ENCODE measurements at places on chromosomes 16 and 17. TPM values are rescaled to one million over a fixed set of nuclear protein-coding genes. Genes with fewer than 3 reads are reported as not detected.

SOST gene
- total RNA-seq, result not detected

- peak overlapping the region; percentile 53 for H3K4me3 ChIP-seq
- peaks cover 5% of the 10 kb centered on the region for H3K27me3 ChIP-seq
- H3K4me1 ChIP-seq, result peaks cover 17% of the 10 kb centered on the region
These were observed 19.9 kb upstream of the PLLP start for GRCh38 chr16:57304169-57305061.

CORO1A gene
- total RNA-seq, result 718 TPM

- no peak overlapping the region for H3K4me3 ChIP-seq
- peaks cover 55% of the 10 kb centered on the region for H3K4me1 ChIP-seq
- no peak overlapping the region for H3K27ac ChIP-seq
- DNase-seq, result no peak
- peaks cover 3% of the 10 kb centered on the region for H3K36me3 ChIP-seq
These were observed 8.0 kb downstream of the TNRC6A start for GRCh38 chr16:24737391-24737871.

MFAP4 gene
- total RNA-seq, result not detected

DNA sequence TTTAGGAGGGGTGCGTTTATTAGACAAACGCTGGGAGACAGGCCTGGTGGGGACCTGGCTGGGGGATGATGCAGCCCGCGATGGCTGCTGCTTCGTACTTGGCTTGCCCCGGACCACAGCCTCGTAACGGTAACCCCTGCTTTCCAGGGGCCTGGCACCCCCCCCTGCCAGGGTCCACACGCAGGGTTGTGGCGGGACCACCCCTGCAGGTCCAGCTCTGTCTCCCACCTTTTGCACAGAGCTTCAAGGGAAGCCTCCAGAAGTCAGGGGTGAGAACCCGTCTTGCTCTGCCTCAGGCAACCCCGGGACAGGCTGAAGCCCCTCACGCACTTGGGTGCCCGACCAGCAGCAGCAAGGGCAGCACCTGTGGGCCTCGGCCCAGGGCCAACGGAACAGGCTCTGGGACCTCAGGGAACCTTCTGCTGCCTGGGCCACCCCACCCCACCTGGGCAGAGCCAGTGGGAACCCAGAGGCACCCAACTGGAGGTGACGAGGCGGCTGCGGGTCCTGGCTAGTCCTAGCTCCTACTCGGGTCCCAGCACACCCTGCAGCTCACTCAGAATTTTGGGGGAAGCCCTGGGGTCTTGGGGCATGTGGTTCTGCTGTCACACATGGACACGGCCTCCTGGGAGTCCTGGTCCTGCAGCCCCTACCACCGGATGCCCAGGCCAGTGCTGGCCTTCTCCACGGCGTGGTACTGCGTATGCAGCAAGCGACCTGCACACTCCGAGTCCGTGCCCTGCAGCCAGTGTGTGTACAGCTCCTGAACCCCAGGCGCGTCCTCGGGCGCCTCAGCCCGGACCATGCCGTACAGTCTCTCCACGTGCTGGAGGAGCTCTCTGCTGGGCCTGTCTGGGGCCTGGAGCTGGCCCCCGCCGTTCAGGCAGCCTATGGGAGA is 3.1 kb downstream of the HAGHL start:
- DNase-seq, result no peak
- H3K27me3 ChIP-seq, result no peaks in the 10 kb centered on the region
- no peaks in the 10 kb centered on the region for H3K4me1 ChIP-seq
- H3K36me3 ChIP-seq, result no peaks in the 10 kb centered on the region
- H3K27ac ChIP-seq, result no peak overlapping the region

ZNF624 gene
- total RNA-seq, result 4.0 TPM

GRCh38 chr17:13001991-13002615 is 15.7 kb downstream of the ELAC2 start:
- H3K4me3 ChIP-seq, result no peak overlapping the region
- H3K27me3 ChIP-seq, result no peaks in the 10 kb centered on the region
- DNase-seq, result no peak
- no peak overlapping the region for H3K27ac ChIP-seq

IRX5 gene
- total RNA-seq, result 0.15 TPM

- no peak for DNase-seq
- H3K36me3 ChIP-seq, result no peaks in the 10 kb centered on the region
- no peaks in the 10 kb centered on the region for H3K27me3 ChIP-seq
- H3K4me1 ChIP-seq, result no peaks in the 10 kb centered on the region
- H3K27ac ChIP-seq, result no peak overlapping the region
- no peak overlapping the region for H3K4me3 ChIP-seq
These were observed 78.7 kb downstream of the LITAF start for GRCh38 chr16:11507991-11508390.

- no peaks in the 10 kb centered on the region for H3K36me3 ChIP-seq
- H3K27ac ChIP-seq, result no peak overlapping the region
- H3K4me1 ChIP-seq, result no peaks in the 10 kb centered on the region
- no peak overlapping the region for H3K4me3 ChIP-seq
- H3K27me3 ChIP-seq, result peaks cover 32% of the 10 kb centered on the region
These were observed 66.6 kb upstream of the TOM1L1 start for GRCh38 chr17:54834086-54834485.

GRCh38 chr16:27617665-27618064 is 67.7 kb downstream of the KATNIP start:
- DNase-seq, result no peak
- H3K36me3 ChIP-seq, result peaks cover 7% of the 10 kb centered on the region
- no peak overlapping the region for H3K27ac ChIP-seq
- peaks cover 8% of the 10 kb centered on the region for H3K4me1 ChIP-seq

DNA sequence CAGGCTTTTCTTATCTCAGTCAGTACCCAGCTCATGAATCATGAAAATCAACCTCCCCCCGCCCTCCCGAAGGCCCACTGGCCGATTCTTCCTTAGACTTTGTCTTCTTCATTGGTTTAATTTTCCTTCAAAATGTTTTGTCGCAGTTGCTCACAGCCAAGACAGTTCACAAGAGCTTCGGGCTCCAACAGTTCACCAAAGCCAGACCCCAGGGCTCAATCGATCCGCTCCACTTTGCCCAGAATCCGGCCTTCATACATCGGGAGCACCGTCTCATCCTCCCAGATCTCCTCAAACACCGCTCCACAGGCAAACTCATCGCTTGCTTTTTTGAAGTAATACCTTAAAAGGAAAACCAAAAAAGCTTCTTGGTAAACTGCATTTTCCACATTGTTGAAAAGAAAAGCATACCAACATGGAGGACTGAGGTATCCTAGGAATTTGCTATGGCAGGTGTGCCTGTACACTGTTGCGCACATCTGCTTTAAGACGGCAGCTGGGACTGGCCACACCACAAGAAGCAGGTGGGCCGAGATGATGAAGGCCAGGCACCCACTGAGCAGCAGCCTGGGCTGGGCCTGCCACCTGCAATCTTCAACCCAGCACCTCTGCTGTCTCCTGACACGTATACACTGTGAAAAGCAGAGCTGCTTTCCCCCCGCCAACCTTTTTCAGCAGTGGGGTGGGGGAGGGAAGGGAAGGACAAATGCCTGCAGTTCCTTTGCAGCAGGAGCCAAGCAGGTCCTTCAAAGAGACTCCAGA is 31.5 kb downstream of the AXIN2 start:
- peak overlapping the region; percentile 79 for H3K27ac ChIP-seq
- no peaks in the 10 kb centered on the region for H3K4me1 ChIP-seq
- H3K36me3 ChIP-seq, result no peaks in the 10 kb centered on the region
- no peak for DNase-seq
- H3K27me3 ChIP-seq, result no peaks in the 10 kb centered on the region
- H3K4me3 ChIP-seq, result no peak overlapping the region

GRCh38 chr16:81790830-81791435 is 11.8 kb downstream of the PLCG2 start:
- H3K27ac ChIP-seq, result no peak overlapping the region
- no peak for DNase-seq
- H3K36me3 ChIP-seq, result no peaks in the 10 kb centered on the region
- H3K4me1 ChIP-seq, result peaks cover 2% of the 10 kb centered on the region
- peaks cover 24% of the 10 kb centered on the region for H3K27me3 ChIP-seq

LRRC46 gene
- total RNA-seq, result 0.99 TPM

GRCh38 chr17:45131616-45132319 is 547 bp downstream of the PLCD3 start:
- peak overlapping the region; percentile 54 for H3K27ac ChIP-seq
- no peaks in the 10 kb centered on the region for H3K36me3 ChIP-seq
- H3K27me3 ChIP-seq, result no peaks in the 10 kb centered on the region
- peaks cover 11% of the 10 kb centered on the region for H3K4me1 ChIP-seq
